ENCODE measurements at places on chromosomes 2 and 18. TPM values are rescaled to one million over a fixed set of nuclear protein-coding genes. Genes with fewer than 3 reads are reported as not detected.

The HS6ST1 gene
- 22.0 TPM for total RNA-seq

The CYS1 gene
- total RNA-seq = 20.4 TPM

- no peak overlapping the region for H3K4me3 ChIP-seq
- DNase-seq = no peak
- H3K27me3 ChIP-seq = no peaks in the 10 kb centered on the region
- peaks cover 12% of the 10 kb centered on the region for H3K4me1 ChIP-seq
- no peak overlapping the region for H3K27ac ChIP-seq
Observed at GRCh38 chr2:189439342-189439741, 1.9 kb upstream of the WDR75 start.

- H3K4me1 ChIP-seq = no peaks in the 10 kb centered on the region
- DNase-seq = no peak
- H3K36me3 ChIP-seq = no peaks in the 10 kb centered on the region
- H3K4me3 ChIP-seq = no peak overlapping the region
- H3K27me3 ChIP-seq = peaks cover 2% of the 10 kb centered on the region
Observed at GRCh38 chr18:10743766-10744165, 217.9 kb downstream of the NAPG start.

GRCh38 chr18:11324510-11324909 is 175.1 kb upstream of the PIEZO2 start:
- no peak overlapping the region for H3K27ac ChIP-seq
- no peak overlapping the region for H3K4me3 ChIP-seq
- no peaks in the 10 kb centered on the region for H3K4me1 ChIP-seq
- H3K27me3 ChIP-seq = no peaks in the 10 kb centered on the region
- no peaks in the 10 kb centered on the region for H3K36me3 ChIP-seq

DNA sequence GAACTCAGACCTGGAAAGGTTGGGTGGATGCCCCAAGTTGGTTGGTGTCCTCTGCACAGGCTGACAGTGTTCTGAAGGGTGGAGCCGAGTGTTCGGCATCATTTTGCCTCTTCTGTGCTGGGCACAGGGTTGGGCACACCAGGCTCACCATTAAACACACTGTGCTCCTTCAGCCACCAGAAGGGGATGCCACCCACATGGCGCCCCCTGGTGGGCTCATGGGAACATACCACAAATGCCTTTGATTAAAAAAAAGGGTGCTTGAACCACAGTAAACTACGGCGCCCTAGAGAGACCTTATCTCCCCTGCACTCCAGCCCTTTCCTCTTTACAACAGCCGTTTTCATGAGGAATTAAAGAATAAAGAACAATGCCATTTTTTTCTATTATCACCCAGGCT is 89.4 kb downstream of the CELF4 start:
- no peak for DNase-seq
- no peaks in the 10 kb centered on the region for H3K4me1 ChIP-seq
- H3K27me3 ChIP-seq = no peaks in the 10 kb centered on the region
- no peak overlapping the region for H3K4me3 ChIP-seq

GRCh38 chr2:128358941-128359731 is 40.5 kb upstream of the HS6ST1 start:
- H3K27ac ChIP-seq = no peak overlapping the region
- no peak for DNase-seq
- H3K27me3 ChIP-seq = no peaks in the 10 kb centered on the region
- H3K4me1 ChIP-seq = peaks cover 4% of the 10 kb centered on the region
- H3K4me3 ChIP-seq = no peak overlapping the region

GRCh38 chr2:160603771-160604510 is 110.3 kb upstream of the RBMS1 start:
- H3K4me3 ChIP-seq = no peak overlapping the region
- no peaks in the 10 kb centered on the region for H3K36me3 ChIP-seq
- H3K27me3 ChIP-seq = peaks cover 3% of the 10 kb centered on the region

DNA sequence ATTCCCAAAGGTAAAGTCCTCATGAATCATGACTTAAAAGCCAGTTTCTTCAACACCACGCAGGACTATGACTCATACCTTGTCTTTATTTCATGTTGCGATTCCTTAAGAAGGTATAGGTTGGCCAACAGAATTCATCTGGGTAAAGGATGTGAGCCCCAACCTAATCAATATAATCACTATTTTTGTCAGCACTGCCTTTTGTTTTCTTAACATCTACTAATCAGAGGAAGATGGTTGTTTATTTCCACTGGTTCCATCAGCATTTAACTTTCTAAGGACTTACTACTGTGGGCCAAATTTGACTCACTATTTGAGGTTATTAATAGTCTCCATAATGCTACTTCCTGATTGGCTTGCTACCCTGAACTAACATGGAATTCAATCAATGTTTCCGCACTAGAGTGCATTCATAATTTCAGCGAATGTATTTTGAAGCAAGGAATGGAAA is 78.6 kb downstream of the SCG2 start:
- H3K27ac ChIP-seq = no peak overlapping the region
- no peaks in the 10 kb centered on the region for H3K36me3 ChIP-seq
- H3K4me1 ChIP-seq = no peaks in the 10 kb centered on the region
- no peaks in the 10 kb centered on the region for H3K27me3 ChIP-seq
